ENCODE measurements at places on chromosomes 7 and 10. TPM values are rescaled to one million over a fixed set of nuclear protein-coding genes. Genes with fewer than 3 reads are reported as not detected.

GRCh38 chr7:129176916-129177710, 11.3 kb upstream of the SMO start:
- no peak for DNase-seq

- no peak for DNase-seq
Observed at GRCh38 chr7:16711730-16712129, 41.8 kb upstream of the TSPAN13 start.

DNA sequence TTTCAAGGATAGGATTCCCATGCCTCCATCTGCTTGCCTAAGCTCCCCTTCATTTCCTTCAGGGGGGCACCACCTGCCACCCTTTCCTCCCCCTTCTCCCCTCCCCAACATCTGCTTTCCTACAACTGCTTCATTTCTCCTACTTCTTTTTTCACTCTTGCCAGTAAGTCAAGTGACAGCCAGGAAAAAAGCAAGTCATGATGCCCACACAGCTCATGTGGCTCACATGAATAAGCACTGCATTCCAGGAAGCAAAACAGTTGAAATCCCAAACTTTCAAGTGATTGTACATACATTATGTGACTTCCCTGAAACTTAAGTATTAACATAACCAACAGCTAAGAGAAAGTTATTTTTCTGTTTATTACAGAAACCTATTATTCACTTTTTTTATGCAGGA, 78.6 kb downstream of the TNS3 start:
- no peak for DNase-seq

GRCh38 chr7:101220295-101220694, 2.3 kb downstream of the ZNHIT1 start:
- DNase-seq, result no peak

GRCh38 chr7:128117691-128118090, 86.5 kb upstream of the LRRC4 start:
- DNase-seq, result no peak

GRCh38 chr10:68697106-68697505, 23.9 kb upstream of the CCAR1 start:
- no peak for DNase-seq

GRCh38 chr10:67812007-67812406, 26.0 kb downstream of the DNAJC12 start:
- DNase-seq, result no peak

DNA sequence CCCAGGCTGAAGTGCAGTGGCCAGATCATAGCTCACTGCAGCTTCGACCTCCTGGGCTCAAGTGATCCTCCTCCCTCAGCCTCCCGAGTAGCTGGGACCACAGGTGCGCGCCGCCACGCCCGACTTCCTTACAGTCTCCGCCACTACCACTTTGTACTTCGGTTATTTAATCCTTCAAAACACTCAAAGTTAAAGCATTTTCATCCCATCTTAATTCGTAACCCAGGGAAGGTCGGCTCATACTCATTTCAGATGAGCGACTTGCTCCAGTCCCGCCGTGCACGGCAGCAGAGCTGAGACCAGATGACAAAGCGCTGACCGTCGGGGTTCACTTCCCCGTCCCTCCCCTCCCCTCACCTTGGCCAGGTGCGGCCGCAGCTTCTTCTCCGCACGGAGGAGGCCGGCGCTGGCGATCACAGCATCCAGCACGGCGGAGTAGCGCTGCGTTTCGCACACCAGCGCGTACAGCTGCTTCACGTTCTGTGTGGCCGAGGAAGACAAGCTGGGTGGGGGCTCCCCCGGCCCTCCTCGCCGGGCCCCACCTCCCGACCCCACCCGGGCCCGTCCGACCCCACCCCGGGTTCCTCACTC, 457 bp downstream of the NSUN5 start:
- DNase-seq, result no peak

DNA sequence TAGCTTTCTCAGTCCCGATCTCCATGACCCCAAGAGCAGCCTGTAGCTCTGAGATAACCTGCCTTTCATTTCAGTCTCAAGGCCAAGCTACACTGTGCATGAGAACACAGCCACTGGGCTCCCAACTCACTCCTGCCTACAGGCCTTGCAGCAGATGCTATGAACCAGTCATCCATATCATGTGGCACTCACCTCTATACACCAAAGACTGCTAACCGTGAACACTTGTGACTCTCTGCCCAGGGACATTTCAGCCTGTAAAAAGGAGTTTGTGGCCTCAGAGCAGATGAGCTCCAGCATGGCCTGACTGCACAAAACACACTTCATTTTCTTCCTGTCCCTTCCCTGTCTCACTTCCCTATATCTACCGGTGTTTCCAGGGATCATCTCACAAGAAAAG, 56.9 kb upstream of the NPY start:
- no peak for DNase-seq

DNA sequence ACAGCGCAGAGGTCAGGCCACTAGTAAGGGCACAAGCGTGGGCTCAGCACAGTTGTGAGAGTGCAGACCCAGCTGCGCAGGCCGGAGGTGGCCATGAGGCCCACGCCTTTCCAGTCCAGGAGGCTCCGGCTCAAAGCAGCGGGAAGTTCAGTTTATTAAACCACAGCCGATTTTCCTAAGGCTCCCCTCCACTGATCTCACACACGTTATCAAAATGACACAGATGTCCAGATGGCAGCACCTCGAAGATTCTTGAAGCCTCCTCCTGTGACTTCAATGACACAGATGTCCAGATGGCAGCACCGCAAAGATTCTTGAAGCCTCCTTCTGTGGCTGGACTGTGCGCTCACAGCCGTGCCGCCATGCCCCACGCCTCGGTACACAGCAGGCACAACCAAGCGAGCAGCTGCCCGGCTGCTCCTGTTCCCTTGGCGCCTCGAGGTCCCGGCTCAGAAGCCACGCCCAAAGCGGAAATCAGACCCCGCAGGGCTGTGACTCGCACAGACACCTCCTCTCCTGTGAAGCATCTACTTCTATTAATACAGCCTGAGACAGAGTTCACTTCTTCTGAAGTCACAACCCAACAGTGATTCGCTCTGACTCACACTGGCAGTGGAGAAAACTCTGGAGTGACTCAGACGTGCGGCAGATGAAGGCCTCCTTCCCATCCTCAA, 122.7 kb downstream of the MAD1L1 start:
- no peak for DNase-seq

DNA sequence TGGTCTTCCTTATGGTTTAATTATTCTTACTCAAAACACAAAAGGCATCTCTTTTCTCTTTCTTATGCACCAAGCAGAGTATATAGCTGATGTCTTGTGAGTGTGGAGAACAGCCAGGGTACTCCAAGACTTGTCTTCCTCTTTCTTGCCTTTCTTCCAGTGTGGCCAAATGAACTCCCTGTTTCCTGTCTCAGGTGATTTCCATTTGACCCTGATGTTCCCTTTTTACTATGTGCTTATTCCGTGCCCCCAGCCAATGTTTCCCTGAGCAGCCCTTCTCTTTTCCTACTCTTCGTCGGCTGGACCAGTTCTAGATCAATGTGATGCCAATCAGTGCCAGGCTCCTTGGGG, 12.6 kb downstream of the OR9A4 start:
- no peak for DNase-seq

DNA sequence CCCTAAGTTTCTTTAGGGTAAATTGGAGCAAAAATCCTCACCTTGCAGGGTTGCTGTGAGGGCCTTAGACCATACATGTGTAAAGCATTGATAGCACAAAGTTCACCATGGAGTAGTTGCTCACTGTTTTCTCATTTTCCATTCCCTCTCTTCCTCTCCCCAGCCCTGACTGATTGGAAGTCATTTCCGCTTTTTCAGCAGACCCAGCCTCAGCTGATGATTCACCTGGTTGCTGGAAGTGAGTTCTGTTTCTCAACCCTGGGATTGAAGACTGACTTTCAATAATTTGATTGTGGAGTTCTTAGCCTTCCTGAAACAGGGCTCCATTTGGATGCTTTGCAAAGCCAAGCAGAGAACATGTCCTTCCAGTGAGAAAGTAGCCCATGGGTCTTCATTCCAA, 107.0 kb downstream of the PLXNA4 start:
- DNase-seq, result no peak

DNA sequence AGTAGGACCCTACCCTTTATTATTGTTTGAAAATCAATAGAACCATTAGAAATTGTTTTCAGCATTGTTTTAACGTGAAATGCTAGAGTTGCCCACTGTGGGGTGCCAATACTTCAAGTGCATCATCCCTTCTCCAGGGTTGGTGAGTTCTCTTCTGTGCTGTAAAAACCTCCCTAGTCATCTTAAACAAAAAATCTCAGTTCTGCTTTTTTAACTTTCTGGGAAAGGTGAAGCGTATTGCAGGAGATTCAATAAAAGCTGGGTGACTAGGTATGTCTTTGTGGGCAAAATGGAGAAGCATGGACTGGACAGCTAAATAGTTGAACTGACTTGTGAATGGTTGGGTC, 699.1 kb downstream of the SUGCT start:
- no peak for DNase-seq

- DNase-seq, result no peak
Observed at GRCh38 chr10:22573820-22574569, 140.4 kb downstream of the PIP4K2A start.

- DNase-seq, result no peak
Observed at GRCh38 chr7:105796365-105796764, 80.0 kb downstream of the ATXN7L1 start.

DNA sequence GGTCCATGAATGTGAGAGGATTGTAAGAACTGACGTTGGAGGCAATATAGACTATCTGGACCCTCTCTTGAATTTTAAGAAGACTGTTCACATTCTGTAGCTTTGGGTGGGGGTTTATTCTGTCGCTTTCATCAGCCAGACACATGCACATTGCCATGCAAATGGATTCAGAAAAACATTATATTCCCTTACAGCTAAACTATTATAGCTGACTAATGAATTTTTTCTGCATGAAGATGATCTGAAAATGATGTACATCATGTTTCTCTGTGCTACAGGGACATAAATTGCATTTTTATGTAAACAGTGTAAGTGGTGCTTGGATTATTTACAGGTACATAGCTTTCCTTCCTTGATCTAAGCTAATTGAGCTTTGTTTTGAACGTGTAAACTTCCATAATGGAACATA, 1.5 kb downstream of the MET start:
- DNase-seq, result no peak

- DNase-seq, result no peak
Observed at GRCh38 chr7:78232806-78233205, 434.2 kb downstream of the PHTF2 start.

- DNase-seq, result no peak
Observed at GRCh38 chr10:132306864-132307751, 642 bp downstream of the STK32C start.

GRCh38 chr10:10951675-10952074, 66.0 kb upstream of the CELF2 start:
- DNase-seq, result no peak

GRCh38 chr7:93219868-93220267, 6.4 kb downstream of the HEPACAM2 start:
- DNase-seq, result no peak

DNA sequence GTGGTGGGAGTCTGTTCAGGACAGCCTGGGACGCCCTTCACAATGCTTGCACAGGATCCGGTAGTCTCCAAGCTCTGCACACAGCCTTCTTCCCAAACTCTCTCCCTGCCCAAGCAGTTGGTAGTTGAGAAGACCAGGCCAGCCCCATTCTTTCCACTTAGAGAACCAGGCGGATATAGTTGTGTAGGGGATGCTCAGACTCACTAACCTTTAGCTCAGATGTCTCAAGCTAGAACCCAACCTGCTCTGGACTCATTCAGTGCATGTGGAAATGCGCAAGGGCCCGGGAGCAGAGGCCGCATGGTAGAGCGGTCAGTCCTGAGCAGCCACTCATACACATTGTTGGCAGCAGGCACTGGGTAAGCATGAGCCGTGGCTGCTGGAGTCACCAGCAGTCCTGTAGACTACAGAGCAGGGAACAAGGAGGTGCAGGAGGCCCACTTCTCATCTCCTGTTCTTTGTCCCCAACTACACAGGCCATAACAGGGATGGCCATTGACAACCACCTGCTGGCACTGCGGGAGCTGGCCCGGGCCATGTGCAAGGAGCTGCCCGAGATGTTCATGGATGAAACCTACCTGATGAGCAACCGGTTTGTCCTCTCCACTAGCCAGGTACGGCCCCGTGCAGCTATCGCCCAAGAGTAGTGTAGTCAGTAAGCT, 17.2 kb upstream of the C10orf53 start:
- no peak for DNase-seq

DNA sequence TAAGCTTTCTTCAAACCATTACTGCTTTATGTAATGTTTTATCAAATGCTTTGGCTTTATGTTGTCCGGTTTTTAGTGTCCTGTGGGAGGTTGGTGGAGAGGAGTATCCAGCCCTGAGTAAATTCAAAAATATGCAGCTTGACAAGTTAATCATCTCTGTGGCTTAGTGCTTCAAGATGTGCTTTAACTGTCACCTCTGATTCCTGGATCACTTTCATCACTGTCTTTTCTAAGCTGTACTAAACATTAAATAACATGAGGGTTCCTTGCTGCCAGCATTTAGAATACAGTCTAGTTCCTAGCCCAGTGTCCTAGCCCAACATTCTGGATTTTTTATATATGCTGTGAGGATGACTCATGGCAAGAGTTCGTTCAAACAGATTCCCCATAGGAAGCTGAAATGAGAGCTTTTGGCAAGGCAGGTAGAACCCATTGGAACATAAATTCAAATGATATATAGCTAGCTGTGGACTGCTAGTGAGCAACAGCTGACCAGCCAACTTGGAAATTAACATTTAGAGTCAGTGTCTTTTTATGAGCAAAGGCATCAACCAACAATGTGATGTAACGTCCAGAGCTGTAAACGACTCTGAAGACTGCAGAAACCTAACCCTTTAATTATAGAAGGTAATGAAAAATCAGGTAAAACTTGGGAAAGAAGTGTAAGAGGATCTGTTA, 80.6 kb upstream of the OIT3 start:
- peak; percentile 67 for DNase-seq

DNA sequence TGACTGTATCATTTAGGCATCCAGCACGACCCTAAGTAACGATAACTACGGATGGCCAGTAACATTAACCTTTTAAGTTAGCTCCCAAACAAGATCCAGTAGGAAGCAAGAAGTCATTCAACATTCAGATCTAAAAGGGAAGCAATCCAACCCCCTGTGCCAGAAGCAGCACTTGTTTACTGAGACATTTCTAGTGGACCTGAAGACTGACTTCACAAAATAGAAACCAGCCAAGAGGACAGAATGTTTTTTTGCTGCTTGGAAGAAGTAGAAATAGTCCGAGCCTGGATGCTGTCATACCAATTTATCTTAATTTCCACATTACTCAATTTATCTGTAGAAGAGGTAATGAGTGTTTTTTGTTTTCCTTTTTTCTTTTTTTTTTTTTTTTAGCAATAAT, 88.0 kb upstream of the CTTNBP2 start:
- no peak for DNase-seq

Gene TRIL
- 24.3 TPM for polyA plus RNA-seq

Gene LDB3
- 992 TPM for polyA plus RNA-seq

Gene ADCK2
- polyA plus RNA-seq, result 10.1 TPM

Gene CCL24
- polyA plus RNA-seq, result 0.24 TPM

Gene SLC16A12
- 1.2 TPM for polyA plus RNA-seq

Gene TMEM139
- polyA plus RNA-seq, result 1.0 TPM

Gene GIMAP5
- polyA plus RNA-seq, result 7.7 TPM

Data from forelimb muscle (tissue), 1 donor.